ENCODE measurements at places on chromosomes 3 and 15. TPM values are rescaled to one million over a fixed set of nuclear protein-coding genes. Genes with fewer than 3 reads are reported as not detected.
A peak's percentile ranks its signal among the peaks of the same experiment; 100 is the strongest.

GRCh38 chr15:96261575-96262034, 68.9 kb upstream of the NR2F2 start:
- H3K27me3 ChIP-seq, result no peaks in the 10 kb centered on the region
- no peak overlapping the region for H3K4me3 ChIP-seq
- H3K36me3 ChIP-seq, result no peaks in the 10 kb centered on the region
- no peak overlapping the region for H3K27ac ChIP-seq

DNA sequence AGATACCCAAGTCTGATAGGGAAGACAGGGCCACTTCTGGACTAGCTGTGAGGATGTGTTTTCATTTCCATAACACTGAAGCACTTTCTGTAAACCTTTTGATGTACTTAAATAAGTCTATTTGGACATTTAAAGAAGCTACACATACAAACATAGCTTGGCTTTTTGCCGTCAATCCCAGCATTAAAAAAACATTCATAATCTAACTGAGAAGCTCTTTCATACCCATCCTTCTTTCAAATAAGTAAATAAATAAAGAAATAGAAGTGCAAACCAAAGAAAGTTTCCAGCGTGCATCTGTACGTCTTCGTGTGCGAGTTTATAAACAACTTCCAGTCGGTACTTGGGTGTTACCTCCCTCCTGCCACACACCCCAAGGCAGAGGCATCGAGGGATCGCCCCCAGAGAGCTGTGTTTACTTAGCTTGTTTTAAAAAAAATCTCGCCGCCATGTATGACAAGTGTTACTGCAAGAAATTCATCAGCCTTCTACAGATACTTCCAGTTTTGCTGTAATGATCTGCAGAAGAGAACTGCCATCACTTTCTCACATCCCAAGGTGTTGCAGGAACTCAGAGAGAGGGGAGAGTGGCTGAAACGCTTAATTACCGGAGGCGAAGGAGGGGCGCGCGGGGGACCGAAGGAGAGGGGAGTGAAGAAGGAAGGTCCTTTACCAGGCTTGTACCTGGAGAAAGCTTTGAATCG, 9.0 kb upstream of the MEIS2 start:
- peaks cover 56% of the 10 kb centered on the region for H3K27me3 ChIP-seq
- H3K4me3 ChIP-seq, result peak overlapping the region; percentile 21
- no peak for DNase-seq
- no peak overlapping the region for H3K27ac ChIP-seq
- peaks cover 18% of the 10 kb centered on the region for H3K4me1 ChIP-seq

DNA sequence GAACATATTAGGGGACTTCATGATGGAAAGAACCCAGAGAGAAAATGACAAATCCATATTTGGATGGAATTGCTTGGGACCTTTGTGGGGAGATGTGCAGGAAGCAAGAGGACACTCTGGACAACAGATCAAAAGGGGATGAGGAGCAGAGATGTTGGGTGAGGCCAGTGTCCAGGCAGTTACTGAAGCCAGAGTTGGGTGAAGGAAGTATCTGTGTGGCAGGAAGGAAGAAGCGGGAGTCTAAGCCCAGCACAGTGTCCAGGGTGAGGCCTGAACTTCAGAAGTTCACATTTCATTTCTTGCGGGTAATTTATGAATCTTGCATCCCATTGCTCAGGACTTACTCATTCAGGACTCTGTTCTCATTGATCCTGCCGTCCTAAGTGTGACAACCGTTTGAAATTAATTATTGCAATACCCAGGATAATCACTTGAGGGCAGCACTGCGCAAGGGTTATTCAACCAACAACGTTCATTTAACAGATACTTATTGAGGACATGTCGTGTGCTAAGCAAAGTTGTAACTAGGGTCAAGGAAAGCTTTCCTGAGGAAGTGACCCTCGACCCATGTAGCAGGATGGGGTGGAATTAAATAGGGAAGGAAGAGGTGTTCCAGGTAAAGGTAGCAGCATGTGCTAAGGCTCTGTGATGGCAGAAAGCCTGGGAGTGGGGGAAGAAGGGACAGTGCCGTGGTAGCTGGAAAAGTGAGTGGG, 61.3 kb upstream of the CMTM8 start:
- H3K27me3 ChIP-seq, result no peaks in the 10 kb centered on the region
- H3K36me3 ChIP-seq, result no peaks in the 10 kb centered on the region
- no peaks in the 10 kb centered on the region for H3K4me1 ChIP-seq
- DNase-seq, result peak; percentile 84
- H3K27ac ChIP-seq, result no peak overlapping the region
- no peak overlapping the region for H3K4me3 ChIP-seq

KLF15 gene
- 19.5 TPM for total RNA-seq

GRCh38 chr15:90171623-90172022, 29.5 kb upstream of the SEMA4B start:
- no peaks in the 10 kb centered on the region for H3K36me3 ChIP-seq
- H3K4me3 ChIP-seq, result no peak overlapping the region
- no peaks in the 10 kb centered on the region for H3K27me3 ChIP-seq
- no peak overlapping the region for H3K27ac ChIP-seq

MESP2 gene
- 0.38 TPM for total RNA-seq

DNA sequence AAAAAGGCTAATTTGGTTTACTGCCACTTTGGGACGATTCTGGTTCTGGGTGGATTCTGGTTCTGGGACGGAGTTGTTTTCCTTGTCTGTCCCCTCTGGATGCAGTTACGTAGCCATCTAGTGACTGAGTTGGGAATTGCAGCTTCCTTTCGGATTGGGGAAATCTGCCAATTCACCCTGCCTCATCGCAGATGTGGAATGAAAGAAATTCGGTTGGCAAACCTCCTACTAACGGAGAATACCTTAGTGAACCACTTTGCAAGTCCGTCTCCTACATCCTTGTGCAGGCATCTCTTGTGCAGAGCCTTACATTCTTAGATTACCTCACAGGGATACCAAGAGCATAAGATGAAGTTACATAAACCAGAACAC, 31.5 kb upstream of the AP4E1 start:
- H3K4me3 ChIP-seq, result no peak overlapping the region
- no peaks in the 10 kb centered on the region for H3K27me3 ChIP-seq
- H3K36me3 ChIP-seq, result no peaks in the 10 kb centered on the region
- DNase-seq, result peak; percentile 58
- no peaks in the 10 kb centered on the region for H3K4me1 ChIP-seq

- H3K27ac ChIP-seq, result no peak overlapping the region
- H3K4me1 ChIP-seq, result peaks cover 4% of the 10 kb centered on the region
- H3K27me3 ChIP-seq, result no peaks in the 10 kb centered on the region
- H3K36me3 ChIP-seq, result peaks cover 57% of the 10 kb centered on the region
- no peak for DNase-seq
Measured at GRCh38 chr15:90762109-90762508, 45.0 kb downstream of the BLM start.

DNA sequence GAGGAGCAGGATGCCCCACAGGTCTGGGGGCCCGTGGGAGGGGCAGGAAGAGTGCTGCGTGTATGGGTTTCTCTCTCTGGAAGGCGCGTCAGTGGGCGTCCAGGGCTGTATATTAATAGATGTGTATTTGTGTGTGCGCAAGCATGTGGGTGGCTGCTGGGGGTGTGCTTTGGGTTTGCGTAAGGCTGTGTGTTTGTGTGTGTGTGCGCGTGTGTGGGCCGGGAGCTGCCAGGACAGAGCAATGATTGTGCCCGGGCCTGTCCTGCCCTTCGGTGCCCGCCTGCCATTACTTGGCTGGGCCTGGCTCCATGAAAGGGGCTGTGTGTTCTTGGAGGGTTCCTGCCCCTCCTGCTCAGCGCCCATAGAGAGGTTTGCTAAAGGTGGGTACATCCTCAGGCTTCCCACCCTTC, 16.3 kb downstream of the CSPG4 start:
- no peak overlapping the region for H3K27ac ChIP-seq
- DNase-seq, result no peak
- no peaks in the 10 kb centered on the region for H3K27me3 ChIP-seq
- peaks cover 8% of the 10 kb centered on the region for H3K4me1 ChIP-seq

GRCh38 chr3:64141476-64141875, 83.8 kb downstream of the PRICKLE2 start:
- no peak for DNase-seq
- H3K27ac ChIP-seq, result no peak overlapping the region
- peaks cover 6% of the 10 kb centered on the region for H3K4me1 ChIP-seq

GRCh38 chr15:74496648-74497047, 35.7 kb upstream of the UBL7 start:
- H3K27ac ChIP-seq, result no peak overlapping the region
- H3K36me3 ChIP-seq, result no peaks in the 10 kb centered on the region
- no peaks in the 10 kb centered on the region for H3K27me3 ChIP-seq

- DNase-seq, result no peak
- no peaks in the 10 kb centered on the region for H3K36me3 ChIP-seq
- peaks cover 4% of the 10 kb centered on the region for H3K4me1 ChIP-seq
Measured at GRCh38 chr3:76096036-76096435, 310.7 kb upstream of the ZNF717 start.

- H3K36me3 ChIP-seq, result no peaks in the 10 kb centered on the region
- peak overlapping the region; percentile 85 for H3K4me3 ChIP-seq
- no peaks in the 10 kb centered on the region for H3K27me3 ChIP-seq
- peak overlapping the region; percentile 99 for H3K27ac ChIP-seq
- H3K4me1 ChIP-seq, result peaks cover 13% of the 10 kb centered on the region
- no peak for DNase-seq
Measured at GRCh38 chr3:38453913-38454177, 155 bp downstream of the ACVR2B start.

PLSCR2 gene
- not detected for total RNA-seq

DNA sequence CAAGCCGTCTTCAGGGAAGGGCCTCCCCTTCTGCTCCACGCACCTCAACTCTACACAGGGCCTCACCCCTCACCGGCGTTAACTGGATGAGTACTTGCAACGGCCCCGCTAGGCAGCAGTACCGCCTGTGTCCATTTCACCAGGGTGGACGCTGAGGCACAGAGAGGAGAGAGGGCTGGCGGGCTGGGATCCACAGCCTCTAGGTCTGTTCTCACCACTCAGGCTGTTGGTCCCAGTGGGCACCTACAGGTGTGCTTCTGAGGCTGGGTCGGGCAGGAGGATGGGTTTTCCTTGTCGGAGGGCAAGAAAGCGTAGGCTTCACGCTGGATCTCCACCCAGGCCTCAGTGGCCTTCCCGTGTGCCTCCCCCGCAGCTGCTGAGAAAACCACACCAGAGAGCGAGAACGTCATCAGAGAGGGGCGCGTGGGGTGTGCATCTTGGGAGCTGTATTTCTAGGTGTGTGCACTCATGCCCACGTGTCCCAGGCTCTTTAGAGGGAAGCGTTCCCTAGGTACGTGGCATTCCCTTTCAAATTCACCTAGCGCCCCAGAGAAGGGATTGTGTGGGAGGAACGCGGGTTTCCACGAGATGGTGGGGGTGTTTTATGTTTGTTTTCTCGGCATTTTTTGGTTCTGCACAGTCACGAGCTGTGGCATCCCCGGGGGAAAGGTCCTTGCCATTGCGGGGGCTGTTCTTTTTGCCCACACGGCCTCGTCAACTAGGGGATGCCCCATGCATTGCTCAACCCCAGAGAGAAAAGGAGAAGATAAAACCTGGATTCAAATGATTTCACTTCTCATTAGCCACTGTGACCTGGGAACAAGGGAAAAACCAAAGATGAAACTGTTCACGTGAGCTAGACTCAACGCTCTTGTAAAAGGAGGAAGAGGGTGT, 67.7 kb downstream of the MGLL start:
- H3K4me1 ChIP-seq, result no peaks in the 10 kb centered on the region
- H3K4me3 ChIP-seq, result no peak overlapping the region
- no peaks in the 10 kb centered on the region for H3K27me3 ChIP-seq
- DNase-seq, result no peak
- H3K36me3 ChIP-seq, result no peaks in the 10 kb centered on the region

- no peak overlapping the region for H3K4me3 ChIP-seq
- no peaks in the 10 kb centered on the region for H3K27me3 ChIP-seq
- no peaks in the 10 kb centered on the region for H3K36me3 ChIP-seq
- no peak for DNase-seq
- H3K4me1 ChIP-seq, result no peaks in the 10 kb centered on the region
Measured at GRCh38 chr15:55912982-55913381, 80.4 kb downstream of the NEDD4 start.

GRCh38 chr15:66133247-66133885, 120.2 kb downstream of the MEGF11 start:
- no peaks in the 10 kb centered on the region for H3K27me3 ChIP-seq
- no peaks in the 10 kb centered on the region for H3K36me3 ChIP-seq
- H3K4me1 ChIP-seq, result peaks cover 3% of the 10 kb centered on the region
- no peak overlapping the region for H3K27ac ChIP-seq
- DNase-seq, result no peak

- H3K4me3 ChIP-seq, result no peak overlapping the region
- DNase-seq, result no peak
- H3K36me3 ChIP-seq, result no peaks in the 10 kb centered on the region
- H3K27ac ChIP-seq, result no peak overlapping the region
Measured at GRCh38 chr3:148211725-148212124, 486.0 kb upstream of the AGTR1 start.

PROS1 gene
- total RNA-seq, result 2.5 TPM

- peaks cover 63% of the 10 kb centered on the region for H3K27me3 ChIP-seq
- peaks cover 20% of the 10 kb centered on the region for H3K4me1 ChIP-seq
- H3K4me3 ChIP-seq, result peak overlapping the region; percentile 71
- no peak overlapping the region for H3K27ac ChIP-seq
- peak; percentile 74 for DNase-seq
- no peaks in the 10 kb centered on the region for H3K36me3 ChIP-seq
Measured at GRCh38 chr3:43996379-43997301, 245.0 kb upstream of the TOPAZ1 start.

- no peaks in the 10 kb centered on the region for H3K27me3 ChIP-seq
- no peaks in the 10 kb centered on the region for H3K36me3 ChIP-seq
- H3K4me1 ChIP-seq, result no peaks in the 10 kb centered on the region
- H3K4me3 ChIP-seq, result no peak overlapping the region
Measured at GRCh38 chr3:105616374-105617121, 249.8 kb downstream of the ALCAM start.

All from H1 (cell line).